Upper lobe of left lung (tissue), 6 donors: ENCODE measurements at places on chromosomes 7 and 10. TPM values are rescaled to one million over a fixed set of nuclear protein-coding genes. Genes with fewer than 3 reads are reported as not detected.

DNA sequence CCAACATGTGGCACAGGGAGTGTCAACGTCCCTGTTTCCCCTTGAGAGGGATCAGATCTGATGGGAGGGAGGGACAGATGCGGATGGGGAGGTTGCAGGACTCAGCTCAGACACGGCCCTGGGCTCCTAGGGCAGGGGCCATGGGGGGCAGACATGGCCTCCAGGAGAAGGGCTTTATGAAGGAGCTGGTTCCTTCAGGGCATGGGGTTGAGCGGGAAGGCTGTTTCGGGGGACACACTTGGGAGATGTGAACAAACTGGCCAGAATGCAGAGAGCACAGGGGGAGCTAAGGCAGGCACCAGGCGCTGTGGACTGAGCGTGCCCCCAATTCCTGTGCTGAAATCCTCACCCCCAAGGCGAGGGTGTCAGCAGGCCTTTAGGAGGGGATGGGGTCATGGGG lies 581.9 kb upstream of the FOXK1 start:
- no peaks in the 10 kb centered on the region for H3K36me3 ChIP-seq
- no peak overlapping the region for H3K27ac ChIP-seq
- H3K4me1 ChIP-seq = no peaks in the 10 kb centered on the region
- no peak overlapping the region for H3K4me3 ChIP-seq

DNA sequence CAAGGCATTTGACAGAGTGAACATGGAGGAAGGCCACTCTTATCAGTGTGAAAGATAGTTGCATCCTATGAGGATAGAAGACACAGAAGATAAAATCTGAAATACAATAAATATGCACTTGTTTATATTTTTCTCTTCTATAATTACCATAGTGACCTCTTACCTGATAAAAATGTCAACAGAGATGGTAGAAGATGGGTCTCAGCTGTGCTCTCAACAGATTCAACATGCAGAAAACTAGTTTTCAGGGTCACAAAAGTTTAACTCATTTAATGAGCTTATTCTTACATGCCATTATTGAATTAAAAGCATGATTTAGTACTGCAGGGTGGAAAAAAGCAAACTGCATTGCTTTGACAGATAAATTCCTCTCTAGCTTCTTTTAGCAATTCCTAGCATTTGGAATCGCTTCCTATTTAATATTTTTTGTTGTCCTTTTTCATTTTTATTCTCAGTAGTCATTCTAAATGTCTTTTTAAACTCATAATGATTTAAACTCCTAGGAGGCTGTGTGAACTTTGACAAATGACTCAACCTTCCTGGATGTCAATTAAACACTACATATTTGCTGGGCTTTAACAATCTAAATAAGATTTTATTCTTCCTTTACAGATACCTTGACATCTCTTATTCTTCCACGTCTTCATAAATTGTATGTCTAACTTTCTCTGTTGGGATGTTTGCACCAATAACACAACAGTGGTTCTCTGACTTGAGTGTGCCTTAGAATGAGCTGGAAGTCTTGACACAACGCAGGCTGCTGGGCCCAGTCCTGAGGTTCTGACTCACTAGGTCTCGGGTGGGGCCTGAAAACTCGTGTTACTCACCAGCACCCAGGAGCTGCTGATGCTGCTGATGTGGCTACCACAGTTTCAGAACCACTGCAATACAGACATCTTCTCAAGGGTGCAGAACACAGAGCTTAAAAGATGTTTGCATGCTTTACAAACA lies 565.5 kb upstream of the IGFBP3 start:
- no peaks in the 10 kb centered on the region for H3K36me3 ChIP-seq
- no peaks in the 10 kb centered on the region for H3K27me3 ChIP-seq
- H3K4me3 ChIP-seq = no peak overlapping the region
- no peak overlapping the region for H3K27ac ChIP-seq

ZNF511 gene
- 12.6 TPM for total RNA-seq

UPK3BL2 gene
- total RNA-seq = 30.4 TPM

MTPN gene
- 88.9 TPM for total RNA-seq

TDRD1 gene
- 0.10 TPM for total RNA-seq

GRCh38 chr10:84583501-84583900 lies 255.1 kb downstream of the CCSER2 start:
- H3K36me3 ChIP-seq = no peaks in the 10 kb centered on the region
- H3K4me1 ChIP-seq = no peaks in the 10 kb centered on the region
- no peak overlapping the region for H3K4me3 ChIP-seq
- no peak overlapping the region for H3K27ac ChIP-seq
- DNase-seq = no peak
